ENCODE measurements at places on chromosomes 12 and 14. TPM values are rescaled to one million over a fixed set of nuclear protein-coding genes. Genes with fewer than 3 reads are reported as not detected.

TMCC3 gene
- polyA plus RNA-seq = 0.09 TPM

B3GNT4 gene
- polyA plus RNA-seq = 0.53 TPM

KCNC2 gene
- not detected for polyA plus RNA-seq

DNA sequence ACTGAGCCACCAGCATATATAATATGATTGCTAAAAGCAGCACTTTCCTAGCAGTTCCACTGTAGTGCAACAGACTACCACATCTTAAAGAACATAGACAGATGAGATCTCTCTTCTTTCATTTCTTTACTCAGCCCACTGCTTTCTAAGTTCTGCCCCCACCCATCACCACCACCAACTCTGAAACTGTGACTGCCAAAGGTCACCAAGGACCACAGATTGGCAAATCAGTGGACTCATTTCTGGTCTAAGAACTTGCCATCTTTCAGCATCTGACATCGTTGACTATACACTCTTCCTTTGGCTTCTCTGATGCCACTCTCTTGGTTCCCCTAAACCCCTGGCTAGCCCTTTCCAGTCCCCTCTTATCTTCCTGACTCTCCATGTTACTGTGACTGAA is 38.4 kb downstream of the IFNG start:
- no peak for DNase-seq

GRCh38 chr14:104190396-104191000 is 52.1 kb downstream of the KIF26A start:
- no peak for DNase-seq

GRCh38 chr12:125121106-125121505 is 55.9 kb downstream of the AACS start:
- no peak for DNase-seq
